Central memory CD4-positive, alpha-beta T cell (primary cell): ENCODE measurements at places on chromosomes 13 and 19.
A peak's percentile ranks its signal among the peaks of the same experiment; 100 is the strongest.

- no peak for DNase-seq
These were observed 692 bp downstream of the ZNF234 start for GRCh38 chr19:44142059-44142433.

GRCh38 chr13:102763741-102764140 lies 9.8 kb downstream of the TEX30 start:
- DNase-seq: no peak

DNA sequence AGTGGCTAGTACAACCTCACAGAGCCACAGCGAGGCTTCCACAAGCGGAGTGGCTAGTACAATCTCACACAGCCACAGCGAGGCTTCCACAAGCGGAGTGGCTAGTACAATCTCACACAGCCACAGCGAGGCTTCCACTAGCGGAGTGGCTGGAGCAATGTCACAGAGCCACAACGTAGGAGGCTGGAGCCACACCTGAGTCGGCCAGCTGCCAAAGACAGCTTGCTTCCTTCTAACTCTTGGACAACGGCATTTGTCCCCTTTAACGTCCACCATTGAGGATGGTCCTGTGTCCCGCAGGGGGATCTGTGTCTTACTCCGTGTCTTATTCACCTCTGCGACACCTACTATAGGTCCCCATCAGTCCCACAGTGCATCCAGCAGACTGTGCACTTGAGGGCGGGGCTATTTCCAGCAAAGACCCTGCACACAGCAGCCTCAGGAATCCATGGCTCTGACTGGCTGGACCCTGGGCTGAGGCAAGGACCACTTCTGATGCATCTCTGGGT lies 3.7 kb downstream of the ZNF787 start:
- DNase-seq: no peak

- peak; percentile 54 for DNase-seq
These were observed 2.0 kb downstream of the ZNF792 start for GRCh38 chr19:34961775-34962686.

DNA sequence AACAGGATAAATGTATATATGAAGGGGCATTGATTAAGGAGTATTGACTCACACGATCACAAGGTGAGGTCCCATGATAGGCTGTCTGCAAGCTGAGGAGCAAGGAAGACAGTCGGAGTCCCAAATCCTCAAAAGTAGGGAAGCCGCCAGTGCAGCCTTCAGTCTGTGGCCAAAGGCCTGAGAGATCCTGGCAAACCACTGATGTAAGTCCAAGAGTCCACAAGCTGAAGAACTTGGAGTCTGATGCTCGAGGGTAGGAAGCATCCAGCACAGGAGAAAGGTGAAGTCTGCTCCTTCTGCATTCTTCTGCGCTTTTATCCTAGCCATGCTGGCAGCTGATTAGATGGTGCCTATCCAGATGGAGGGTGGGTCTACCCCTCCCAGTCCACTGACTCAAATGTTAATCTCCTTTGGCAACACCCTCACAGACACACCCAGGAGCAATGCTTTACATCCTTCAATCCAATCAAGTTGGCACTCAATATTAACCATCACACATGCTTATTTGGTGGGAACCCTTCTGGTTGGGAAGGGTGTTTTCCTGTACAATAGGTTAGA lies 55.1 kb downstream of the SLAIN1 start:
- DNase-seq: no peak

DNA sequence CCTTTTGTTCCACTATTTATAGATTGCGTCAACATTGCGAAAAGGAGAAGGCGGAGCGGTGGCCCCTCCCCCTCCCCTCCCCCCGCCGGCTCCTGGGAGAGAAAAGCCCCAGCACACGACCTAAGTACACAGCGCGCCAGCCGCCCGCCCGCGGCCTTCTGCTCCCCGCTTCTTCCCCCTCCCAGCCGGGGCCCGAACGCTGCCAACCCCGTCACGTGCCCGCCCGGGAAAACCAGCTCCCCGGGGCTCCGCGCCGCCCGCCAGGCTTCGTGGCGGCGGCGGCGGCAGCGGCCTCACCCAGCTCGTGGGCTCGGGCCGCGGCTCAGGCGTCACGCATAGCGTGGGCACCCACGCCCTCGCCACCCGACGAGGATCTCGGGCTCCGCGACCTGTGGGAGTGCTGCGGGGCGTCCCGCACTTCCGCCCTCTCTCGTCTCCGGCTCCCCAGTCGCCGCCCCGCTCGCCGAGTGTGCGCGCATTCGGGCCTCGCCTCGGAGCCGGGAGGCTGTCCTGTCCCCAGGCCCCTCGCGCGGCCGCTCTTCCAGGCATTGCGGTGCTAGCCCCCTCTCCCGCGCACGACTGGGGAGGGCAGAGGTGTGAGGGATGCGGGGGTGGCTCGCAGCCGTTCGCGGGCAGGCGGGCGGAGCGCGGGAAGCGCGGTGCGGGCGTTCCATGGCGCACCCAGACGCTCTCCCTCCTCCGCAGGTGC lies 110.5 kb downstream of the KCNRG start:
- peak; percentile 84 for DNase-seq

GRCh38 chr19:18871543-18871942 lies 24.4 kb downstream of the CERS1 start:
- DNase-seq: no peak

- no peak for DNase-seq
These were observed 3.0 kb upstream of the AKAP8L start for GRCh38 chr19:15421721-15422260.

DNA sequence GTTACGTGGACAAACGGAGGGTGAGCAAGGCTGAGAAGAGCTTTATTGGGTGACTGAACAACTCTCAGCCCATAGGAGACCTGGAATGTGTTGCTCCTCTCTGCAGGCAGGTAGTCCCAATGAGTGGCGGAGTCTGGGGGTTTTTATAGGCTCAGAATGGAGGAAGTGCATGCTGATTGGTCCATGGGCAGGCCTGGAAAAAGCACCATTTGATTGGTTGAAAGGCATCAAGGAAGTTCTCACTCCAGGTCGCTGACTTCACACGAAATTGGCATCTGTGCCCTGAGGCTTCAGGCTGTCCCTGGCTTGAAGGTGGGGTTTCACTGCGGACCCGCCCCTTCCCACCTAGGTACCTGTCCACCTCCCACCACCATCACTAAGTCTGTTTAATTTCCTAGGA lies 65.4 kb downstream of the SPATA13 start:
- DNase-seq: no peak

DNA sequence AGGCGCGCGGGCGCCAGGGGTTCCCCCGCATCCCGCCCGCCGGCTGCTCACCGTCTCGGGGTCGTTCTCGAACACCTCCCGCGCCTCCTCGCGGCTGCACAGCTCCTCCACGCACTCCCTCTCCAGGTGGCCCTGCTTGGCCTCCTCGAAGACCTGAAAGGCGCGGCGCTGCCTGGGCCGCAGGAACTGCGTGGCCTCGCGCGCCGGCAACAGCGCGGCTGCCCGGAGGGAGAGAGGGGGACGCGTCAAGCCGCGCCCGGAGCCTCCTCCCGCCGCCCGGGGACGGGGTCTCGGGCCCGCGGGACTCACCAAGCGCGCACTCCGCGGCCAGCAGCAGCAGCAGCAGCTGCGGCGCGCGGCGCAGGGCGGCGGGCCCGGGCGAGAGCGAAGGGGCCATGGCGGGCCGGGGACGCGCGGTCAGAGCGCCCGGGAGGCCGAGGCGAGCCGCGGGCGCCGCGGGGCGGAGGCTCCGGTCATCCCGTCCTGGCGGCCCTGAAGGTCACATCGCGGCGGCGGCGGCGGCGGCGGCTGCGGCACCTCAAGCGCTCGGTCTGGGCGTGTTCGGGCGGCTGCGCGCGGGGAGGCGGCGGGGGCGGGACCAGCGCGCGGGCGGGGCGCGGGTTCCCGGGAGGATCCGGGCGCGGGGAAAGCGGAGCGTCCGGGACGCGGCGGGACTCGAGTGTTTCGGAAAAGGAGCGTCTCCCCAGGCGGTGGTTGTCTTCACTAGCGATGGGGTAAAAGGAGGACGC lies at the start of gene GAS6:
TSS of gene GAS6 (minus strand) at position 553 of the 749 bp plus-strand sequence. CDS start at position 397, 156 bp downstream.
- no peak for DNase-seq

GRCh38 chr13:34678154-34678553 lies 263.9 kb upstream of the NBEA start:
- no peak for DNase-seq

DNA sequence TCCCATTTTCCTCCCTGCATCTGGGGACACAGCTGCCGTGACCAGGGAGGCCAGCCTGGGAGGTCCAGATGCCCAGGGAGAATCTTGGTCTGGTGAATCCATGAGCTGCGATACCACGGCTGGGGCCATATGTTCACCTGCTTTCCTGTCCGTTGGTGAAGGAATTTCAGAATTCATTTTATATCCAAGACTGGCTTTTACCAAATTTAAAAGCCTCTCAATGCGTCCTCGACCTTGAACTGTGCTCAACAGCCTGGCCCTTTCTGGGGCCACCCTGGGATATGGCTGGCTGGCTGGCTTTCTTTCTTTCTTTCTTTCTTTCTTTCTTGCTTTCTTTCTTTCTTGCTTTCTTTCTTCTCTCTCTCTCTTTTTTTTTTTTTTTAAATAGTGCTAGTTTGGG lies 22.2 kb upstream of the GDF15 start:
- DNase-seq: no peak

DNA sequence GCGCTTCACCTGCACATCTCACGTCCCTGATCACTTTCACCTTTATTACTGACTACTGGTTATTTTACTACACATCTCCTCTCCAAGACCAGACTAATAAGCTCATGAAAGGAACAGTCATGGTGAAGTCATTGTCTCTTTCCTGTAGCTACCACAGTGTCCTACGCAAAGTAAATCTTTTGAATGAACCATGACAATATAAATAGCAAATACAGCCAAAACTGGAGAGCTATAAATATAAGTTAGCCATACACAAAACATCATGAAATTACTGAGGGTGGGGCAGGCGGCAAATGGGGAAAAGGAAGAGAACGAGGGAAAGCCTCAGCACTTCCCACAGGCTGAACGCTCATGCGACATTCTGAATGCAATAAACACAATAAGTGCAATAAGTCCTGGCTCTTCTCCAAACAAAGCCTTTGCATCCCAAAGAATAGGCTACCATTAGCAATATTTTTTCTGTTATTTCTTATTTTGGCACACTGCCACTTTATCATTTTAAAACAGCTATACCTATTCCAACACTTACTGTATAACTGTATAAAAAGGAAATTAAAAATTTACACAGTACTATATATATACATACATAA lies 62.5 kb downstream of the TUBGCP3 start:
- no peak for DNase-seq

DNA sequence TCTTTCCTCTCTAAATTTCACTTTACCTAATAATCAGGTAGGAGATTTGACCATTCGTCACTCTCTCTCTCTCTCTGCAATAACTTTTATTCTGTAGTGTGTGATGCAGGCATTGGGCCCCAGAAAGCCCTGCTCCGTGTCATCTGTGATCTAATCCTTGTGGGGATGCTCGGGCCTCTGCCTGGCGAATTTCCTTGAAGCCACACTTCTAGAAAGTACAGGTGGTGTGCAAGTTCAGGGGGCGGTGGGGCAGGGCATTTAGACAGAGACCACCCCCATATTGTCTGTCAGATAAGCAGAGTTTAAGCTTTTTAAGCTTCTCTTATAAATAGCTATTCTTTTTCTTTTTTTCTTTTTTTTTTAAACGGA lies 53.4 kb upstream of the GPR12 start:
- no peak for DNase-seq

GRCh38 chr13:97890573-97890972 lies 62.9 kb upstream of the IPO5 start:
- DNase-seq: no peak

GRCh38 chr13:92355213-92355612 lies 871.4 kb upstream of the GPC6 start:
- DNase-seq: no peak

DNA sequence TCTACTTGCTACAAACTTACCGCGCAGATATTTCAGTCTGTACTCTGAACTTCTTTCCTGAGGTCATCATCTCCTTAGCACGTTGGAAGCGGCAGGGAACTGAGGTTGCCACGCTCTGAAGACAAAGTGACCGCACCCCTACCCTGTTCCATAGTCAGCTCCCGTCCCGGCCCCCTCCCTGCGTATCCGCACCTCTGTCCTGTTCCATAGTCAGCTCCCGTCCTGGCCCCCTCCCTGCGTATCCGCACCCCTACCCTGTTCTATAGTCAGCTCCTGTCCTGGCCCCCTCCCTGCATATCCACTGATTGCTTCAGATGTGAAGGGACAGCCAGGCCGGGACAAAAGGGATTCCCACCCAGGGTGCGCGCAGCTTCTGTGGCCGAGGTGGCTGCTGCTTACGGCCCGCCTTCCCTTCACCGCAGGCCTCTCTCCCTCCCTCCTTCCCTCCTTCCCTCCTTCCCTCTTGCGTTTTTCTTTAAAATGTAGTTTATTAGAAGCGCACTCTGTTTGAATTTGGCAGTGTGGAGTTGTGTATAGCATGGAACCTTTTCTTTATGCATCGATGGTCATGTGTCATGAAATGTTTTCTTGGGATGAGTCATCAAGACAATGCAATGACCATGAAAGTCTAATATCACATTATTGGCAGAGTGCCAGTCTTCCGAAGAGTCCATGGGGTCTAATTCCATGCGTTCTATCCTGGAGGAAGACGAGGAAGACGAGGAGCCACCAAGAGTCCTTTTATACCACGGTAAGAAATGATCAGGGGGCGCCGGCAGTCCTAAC lies 21.9 kb upstream of the NDUFS7 start:
- no peak for DNase-seq

DNA sequence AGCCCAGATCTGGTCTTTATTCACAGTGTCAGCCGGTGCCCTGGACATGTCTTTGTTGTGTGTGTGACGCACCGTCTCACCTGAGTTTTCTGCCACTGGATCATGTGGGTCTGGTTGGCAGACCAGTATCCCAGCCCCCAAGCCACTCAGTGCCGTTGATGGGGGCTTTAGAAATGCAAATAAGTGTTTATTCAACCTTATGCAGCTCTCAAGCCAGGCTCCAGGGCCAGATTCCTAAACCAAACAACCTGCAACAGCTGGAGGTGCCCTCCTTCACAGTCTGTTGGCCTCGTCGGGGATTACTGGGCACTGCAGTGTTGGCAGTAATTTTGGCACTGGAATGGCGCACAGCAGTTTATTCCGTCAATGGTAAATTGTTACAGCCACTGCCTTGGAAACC lies 21.6 kb downstream of the FAM124A start:
- no peak for DNase-seq

DNA sequence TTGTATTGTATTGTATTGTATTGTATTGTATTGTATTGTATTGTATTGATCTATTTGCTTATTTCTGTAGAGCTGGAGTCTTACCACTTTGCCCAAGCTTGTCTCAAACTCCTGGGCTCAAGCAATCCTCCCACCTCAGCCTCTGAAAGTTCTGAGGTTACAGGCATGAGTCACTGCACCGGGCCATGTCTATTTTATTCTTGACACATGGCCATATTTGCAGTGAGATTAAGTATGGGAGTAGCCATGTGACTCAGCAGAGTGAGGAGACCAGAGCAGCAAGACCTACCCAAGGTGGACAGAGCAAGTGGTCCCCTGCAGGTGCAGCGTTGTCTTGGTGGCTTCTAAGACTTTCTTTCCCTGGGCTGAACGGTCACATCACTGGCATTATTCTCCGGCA lies 49.1 kb upstream of the UBAC2 start:
- DNase-seq: no peak
